ENCODE measurements at places on chromosomes 5 and 9. TPM values are rescaled to one million over a fixed set of nuclear protein-coding genes. Genes with fewer than 3 reads are reported as not detected.

DNA sequence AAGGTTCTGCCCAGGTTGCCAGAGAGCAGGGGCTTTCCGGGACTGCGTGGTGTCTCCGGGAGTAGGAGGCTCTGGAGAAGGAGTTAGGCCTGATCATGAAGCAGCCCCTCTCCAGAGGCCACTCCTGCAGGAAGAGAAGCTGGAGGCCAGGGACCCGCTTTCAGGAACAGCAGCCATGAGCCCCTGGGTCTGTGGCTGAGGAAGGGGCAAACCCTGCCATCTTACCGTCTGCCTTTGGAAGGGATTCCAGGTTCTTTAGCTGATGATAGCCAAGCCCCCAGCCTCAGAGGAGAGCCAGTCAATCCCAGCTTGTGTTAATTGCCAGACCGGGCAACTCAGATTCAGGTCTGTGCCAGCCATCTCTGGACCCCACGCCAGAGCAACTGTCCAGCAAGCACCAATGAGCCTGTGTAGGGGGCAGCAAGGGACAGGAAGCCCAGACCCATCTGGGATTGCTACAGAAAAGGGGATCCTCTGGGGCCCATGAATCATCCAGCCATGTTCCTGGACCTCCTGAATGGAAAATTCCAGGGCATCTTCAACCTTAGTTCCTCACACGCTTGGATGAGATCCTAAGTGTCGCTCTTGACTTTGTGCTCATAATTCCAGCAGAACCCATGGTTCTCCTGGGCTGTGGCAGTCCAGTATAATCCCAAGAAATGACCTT, 42.7 kb upstream of the MVB12B start:
- DNase-seq = no peak

- no peak for DNase-seq
Measured at GRCh38 chr5:178421128-178421527, 169.1 kb downstream of the COL23A1 start.

GRCh38 chr9:108831496-108832178, 24.1 kb downstream of the ACTL7B start:
- no peak for DNase-seq

DNA sequence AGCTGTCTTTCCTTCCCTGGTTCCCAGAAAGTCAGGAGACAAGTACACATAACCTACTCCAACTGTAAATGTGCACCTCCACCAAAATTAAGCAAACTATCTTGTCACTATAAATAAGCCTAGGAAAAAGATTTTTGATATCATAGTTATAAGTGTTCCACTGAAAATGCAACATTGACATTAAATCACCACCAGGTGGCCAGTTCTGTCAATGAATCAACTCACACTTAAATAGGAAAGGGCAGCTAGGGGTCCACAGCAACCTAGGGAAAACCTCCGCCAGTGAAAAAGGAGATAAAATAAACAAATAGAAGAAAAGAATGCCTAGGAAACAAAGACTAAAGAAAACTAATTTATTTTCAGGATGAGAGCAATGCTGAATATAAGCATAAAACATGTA, 243.0 kb upstream of the PTPRD start:
- DNase-seq = no peak

DNA sequence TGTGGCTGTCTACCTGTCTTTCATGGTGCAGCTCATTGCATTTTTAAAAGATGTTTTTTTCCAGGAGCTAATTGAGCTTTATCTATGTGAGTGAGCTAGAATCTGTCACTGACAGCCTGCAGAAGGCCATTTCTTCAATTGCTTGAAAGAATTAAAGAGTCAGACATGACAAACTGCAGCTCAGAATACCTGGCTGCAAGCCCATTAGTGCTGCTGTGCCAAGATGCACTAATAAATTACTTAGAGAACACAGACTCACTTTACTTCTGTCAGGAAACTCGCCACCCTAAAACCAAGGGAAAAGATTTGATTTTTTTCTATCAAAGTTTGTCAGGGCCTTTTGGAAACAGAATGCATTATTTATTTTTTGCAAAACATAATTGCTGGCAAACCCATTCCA, 368.3 kb downstream of the CAAP1 start:
- DNase-seq = no peak

DNA sequence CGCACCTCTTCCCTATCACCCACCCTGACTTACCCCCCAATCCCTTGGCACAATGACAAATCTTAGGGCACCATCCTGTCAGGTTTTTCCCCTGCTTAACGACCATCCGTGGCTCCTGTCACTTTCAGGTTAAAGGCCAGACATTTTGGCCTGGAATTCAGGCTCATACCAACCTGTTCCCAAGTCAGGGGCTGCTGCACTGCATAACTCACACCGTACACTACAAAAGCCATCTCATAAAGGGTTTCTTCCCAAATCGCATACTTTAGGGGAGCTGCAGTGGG, 7.5 kb upstream of the AKNA start:
- no peak for DNase-seq

GRCh38 chr5:75059912-75060545, 7.7 kb upstream of the GCNT4 start:
- no peak for DNase-seq

DNA sequence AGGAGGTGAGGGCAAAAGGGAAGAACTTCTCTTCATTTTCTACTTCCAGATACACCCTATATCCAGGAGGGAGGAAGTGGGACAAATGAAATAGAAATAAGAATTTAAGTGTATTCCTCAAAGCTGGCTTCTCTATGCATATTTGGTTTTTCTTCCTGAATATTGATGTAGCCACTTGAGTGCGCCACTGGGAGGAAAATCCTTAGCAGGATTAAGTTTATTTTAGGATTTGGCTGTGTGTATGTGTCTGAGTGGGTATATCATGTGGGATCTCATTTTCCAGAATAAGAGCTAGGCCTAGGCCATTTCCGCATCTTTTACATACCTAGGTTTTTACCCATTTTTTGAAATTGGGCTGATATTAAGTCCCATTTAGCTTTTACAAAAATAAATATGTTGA, 42.5 kb downstream of the MAP1B start:
- no peak for DNase-seq

DNA sequence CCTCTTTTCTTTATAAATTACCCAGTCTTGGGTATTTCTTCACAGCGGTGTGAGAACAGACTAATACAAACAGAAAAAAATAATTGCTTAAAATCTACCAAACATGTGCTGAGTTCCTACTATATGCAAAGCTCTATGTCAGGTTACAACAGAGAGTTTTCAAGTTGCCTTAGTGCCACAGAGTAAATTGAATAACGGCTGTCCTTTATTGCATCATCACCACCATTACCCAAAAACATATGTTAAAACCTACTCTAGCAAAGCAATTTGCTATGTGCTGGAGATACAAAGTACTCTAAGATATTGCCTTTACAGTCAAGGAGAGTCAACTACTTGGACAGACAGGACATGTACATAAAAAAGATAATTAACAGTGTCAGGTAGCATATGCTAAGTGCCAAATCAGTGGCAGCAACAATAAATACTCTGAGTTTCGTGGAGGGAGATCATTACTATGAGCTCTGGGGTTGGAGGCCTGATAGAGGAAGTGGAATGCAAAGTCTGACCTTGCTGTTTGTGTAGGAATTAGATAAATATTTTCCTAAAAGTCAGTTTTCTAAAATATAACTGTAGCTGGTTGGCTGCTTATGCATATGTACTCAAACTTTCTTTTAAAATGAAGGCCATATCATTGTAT, 1058.7 kb upstream of the WWC1 start:
- DNase-seq = no peak

The SOHLH1 gene
- not detected for total RNA-seq

The KCNV2 gene
- not detected for total RNA-seq

The GDA gene
- 263 TPM for total RNA-seq

All from Peyer's patch (tissue), 4 donors.